ENCODE measurements at places on chromosomes 4 and X.
A peak's percentile ranks its signal among the peaks of the same experiment; 100 is the strongest.

DNA sequence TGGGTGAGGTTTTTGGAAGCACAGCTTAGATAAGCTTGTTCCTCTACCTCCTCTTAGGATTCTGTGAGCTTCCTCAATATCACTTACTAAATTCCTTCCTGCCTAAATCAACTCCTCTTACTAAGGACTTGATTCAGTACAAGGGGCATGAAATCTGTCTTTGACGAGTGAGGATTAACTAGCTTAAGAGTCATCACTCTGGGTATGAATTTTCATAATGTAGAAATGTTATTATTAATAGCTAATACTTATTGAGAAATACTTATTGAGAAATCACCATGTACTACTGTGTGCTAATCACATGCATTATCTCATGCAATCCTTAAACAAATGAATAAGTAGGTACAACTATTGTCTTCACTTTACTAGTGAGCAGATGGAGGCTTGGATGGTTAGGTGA lies 28.6 kb downstream of the TRPC3 start:
- DNase-seq = no peak

DNA sequence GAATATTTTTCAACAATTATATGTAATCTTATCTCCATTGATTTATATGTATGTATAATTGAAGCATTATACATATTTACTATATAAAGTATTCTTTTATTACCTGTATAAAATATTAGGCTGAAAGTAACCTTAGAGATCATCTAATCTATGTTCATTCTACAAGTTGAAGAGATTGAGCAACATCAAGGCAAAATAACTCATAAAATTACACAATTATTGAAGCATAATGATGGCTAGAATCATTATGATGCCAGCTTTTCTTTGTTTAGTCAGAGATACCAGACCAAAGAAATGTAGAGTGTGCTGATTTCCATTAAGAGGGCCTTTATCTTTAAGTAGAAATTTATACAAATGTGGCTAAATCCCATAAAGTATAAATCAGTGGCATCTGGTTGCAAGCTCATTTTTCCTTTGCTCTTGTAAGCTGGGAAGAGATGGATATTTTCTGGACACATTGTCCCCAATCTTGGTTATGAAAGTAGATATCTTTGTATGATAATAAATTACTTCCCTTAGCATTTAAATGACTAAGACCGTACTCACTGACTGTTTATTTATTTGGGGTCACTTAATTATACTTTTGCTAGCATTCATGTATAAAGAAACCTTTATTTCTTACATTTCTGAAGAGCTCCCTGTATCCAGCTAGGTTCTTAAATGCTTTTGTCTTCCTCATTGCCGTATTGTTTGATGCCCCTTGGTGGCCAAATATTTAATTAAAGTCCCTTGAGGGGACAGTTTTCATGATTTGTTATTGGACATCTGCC lies 339.8 kb downstream of the PCDH7 start:
- no peak for DNase-seq

GRCh38 chr4:87363552-87363951 lies 27.4 kb downstream of the HSD17B11 start:
- no peak for DNase-seq

DNA sequence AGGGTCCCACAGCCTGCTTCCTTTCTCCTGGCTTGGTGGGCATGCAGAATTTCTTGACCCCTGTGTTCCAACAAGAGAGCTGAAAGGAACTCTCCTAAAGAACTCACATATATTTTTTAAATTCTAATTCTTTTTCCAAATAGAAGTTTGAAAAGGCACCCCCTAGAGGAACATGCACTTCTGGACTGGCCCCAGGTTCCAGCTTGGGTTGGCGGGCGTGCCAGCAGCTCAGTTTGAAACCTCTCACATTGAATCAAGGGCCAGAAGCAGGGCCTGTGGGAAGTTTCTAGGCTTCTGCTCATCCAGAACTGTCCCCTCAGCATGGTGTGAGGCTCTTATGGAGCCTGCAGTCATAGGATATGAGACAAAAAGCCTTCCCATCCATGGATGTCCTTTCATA lies 132.6 kb downstream of the ATG4A start:
- DNase-seq = no peak

- DNase-seq = no peak
Measured at GRCh38 chr4:7388627-7389026, 46.1 kb downstream of the PSAPL1 start.

DNA sequence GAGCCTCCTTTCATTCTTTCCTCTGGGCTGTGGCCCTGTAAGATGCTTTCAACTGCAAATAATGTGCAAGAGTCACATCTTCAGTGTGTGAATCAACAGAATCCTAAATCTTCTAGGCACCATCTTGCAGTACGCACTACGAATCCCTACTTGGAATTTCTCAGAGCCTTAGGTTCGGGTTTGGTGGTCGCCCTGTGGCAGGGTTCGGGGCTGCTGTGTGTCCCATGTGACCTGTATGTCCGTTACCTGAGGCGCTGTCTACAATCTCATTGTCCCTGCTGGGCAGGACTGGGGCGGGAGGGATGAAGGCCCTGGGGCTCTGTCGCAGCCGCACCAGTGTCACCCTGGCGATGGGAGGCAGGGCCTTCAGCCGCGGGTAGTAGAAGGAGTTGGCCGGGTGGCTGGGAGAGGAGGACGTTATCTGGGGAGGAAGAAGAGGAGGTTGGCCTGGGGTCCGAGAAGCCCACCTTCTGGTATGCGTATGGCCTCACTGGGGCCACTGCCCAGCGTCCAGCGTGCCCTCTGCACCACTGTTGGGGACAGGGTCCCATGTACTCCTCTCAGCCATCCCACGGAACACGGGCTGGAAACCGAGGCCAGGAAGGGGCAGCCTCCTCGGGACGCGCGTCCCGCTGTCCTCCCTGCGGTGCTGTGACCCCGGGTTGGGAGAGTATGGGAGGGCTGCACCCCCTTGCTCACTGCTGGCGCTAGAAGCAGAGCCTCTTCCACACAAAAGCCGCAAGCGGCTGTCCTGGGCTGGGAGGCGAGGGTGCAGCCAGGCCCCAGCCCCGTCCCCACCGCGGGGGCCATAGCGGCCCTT lies 2.0 kb downstream of the SPON2 start:
- DNase-seq = no peak

- no peak for DNase-seq
Measured at GRCh38 chr4:185783574-185783973, 28.4 kb downstream of the SORBS2 start.

DNA sequence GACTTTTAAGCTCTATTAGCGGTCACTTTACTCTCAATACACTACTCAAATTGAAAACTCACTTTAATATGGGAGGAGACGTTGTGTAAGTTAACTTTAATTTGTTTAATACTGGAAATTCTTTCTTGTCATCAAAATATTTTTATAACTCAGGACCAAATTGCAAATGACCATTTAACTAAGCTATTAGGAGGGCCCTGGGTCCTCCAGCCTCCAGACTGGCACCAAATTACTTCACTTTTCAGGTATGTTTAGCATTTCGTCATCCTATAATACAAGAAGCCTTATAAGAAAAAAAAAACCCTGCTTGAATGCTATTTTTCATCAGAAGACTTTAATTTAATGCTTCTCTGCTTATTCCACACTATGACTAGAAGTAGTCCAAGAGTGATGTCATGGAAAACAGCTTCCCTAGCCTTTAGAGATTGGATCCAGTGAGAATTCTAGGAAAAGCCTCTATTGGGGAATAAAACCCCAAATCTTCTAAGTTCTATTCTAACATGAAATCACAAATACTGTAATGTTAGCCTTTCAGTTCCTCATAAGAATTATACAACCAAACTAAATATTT lies 6.6 kb downstream of the KLHL15 start:
- no peak for DNase-seq

GRCh38 chr4:7425591-7426468 lies 8.9 kb downstream of the PSAPL1 start:
- DNase-seq = no peak

DNA sequence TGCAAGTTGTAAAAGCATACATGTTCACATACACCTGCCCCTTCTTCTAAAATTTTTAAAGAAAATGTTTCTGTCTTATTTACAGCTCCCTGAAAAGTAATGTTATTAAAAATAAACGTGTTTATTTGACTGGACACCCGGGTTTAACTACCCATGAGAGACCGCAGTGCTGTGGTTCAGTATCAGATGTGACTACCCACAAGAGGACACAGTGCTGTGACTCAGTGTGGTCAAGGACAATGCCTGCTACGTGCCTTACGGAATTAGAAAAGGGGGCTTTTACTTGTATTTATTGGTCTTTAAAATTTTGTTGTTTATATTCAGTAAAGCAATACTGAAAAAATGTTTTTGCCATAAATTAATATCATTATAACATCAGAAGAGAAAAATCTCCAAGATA lies 641.4 kb downstream of the TRIML1 start:
- DNase-seq = no peak

DNA sequence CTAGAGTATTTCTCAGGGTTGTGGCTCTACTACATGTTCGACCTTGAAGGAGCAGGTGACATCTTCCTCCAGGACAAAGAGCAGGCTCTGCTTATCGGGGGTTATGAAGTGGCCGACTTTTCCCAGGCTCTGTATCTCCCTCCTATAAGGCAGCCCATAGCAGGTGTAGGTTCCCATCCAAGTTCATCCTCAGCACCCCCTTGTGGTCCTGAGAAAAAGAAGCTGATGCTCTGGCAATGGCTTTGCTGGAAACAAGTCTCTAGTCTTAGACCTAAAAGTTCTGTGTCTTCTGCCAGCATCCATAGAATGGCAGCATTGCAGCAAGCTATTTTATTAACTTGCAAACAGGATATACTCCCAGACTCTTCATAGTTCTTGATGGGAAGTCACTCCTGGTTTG lies 836.6 kb upstream of the PRKX start:
- no peak for DNase-seq

GRCh38 chr4:67468830-67469229 lies 76.5 kb downstream of the CENPC start:
- no peak for DNase-seq

- no peak for DNase-seq
Measured at GRCh38 chrX:23616361-23616760, 50.9 kb upstream of the PRDX4 start.

- no peak for DNase-seq
Measured at GRCh38 chr4:99720206-99720605, 62.6 kb upstream of the C4orf54 start.

- DNase-seq = peak; percentile 80
Measured at GRCh38 chr4:7802093-7802726, 137.5 kb downstream of the AFAP1 start.

Measured in stimulated activated CD4-positive, alpha-beta T cell treated with anti-CD3 and anti-CD28 coated beads, Interleukin-15, amount 100 ng/mL, for 48 hours (primary cell).